AG10803 (cell line): ENCODE measurements at places on chromosomes 1 and 21.

DNA sequence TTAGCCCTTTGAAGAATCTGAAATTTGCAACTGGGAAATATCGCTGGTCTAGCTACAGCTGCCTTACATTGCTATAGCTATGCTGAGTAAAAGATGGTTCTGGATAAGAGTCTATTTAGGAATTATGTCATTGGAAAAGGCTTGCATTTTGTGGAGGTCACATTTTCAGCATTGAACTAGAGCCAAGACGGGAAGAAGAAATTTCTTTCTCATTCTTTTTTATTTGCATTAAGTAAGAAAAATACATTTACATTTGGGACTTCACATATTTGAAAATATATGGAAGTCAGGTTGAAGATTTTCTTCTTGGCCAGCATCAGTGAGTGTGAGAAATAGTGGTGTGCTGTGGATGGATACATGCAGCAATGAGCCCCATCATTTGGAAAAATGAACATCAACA lies 291.6 kb downstream of the PTBP2 start:
- no peak for DNase-seq

GRCh38 chr1:24925963-24926362 lies 4.1 kb downstream of the RUNX3 start:
- DNase-seq: no peak

- DNase-seq: no peak
Measured at GRCh38 chr1:30514137-30514654, 209.2 kb downstream of the MATN1 start.

GRCh38 chr1:227759341-227760300 lies 24.4 kb downstream of the SNAP47 start:
- DNase-seq: peak; percentile 97

GRCh38 chr1:111987502-111987901 lies 2.0 kb downstream of the KCND3 start:
- DNase-seq: no peak

GRCh38 chr1:11893907-11894251 lies 32.3 kb downstream of the KIAA2013 start:
- DNase-seq: peak; percentile 17

DNA sequence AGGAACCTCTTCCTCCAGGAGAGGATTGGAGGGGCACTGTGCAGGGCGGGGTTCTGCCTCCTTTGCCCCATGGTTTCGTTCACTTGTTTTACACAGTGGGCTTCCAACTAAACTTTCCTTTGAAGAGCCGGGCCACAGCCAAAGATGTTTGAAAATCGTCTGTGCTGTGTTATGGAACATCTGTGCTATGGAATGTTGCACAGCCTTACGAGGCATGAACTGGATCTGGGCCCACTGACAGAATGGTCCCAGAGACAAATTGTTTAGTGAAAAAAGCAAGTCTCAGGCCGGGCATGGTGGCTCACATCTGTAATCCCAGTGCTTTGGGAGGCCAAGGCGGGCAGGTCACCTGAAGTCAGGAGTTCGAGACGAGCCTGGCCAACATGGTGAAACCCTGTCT lies 12.6 kb upstream of the MEF2D start:
- DNase-seq: peak; percentile 73

DNA sequence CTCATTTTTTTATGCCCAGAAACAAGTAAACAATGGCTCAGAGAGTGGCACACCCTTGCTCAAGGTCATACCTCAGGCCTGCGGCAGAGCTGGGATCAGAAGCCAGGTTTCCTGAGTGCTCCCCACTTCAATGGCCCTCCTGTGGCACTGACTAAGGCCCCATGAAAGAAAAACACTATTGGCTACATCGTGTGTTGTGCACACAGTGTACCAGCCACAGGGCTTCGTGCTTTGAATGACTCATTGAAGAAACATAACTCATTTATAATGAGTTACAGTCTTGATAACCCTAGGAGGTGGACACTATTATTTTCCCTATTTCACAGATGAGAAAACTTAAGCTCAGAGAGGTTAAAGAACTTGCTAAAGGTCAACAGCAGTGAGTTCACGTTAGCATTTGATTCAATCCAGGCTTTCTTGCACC lies 91.2 kb downstream of the TRABD2B start:
- DNase-seq: no peak

DNA sequence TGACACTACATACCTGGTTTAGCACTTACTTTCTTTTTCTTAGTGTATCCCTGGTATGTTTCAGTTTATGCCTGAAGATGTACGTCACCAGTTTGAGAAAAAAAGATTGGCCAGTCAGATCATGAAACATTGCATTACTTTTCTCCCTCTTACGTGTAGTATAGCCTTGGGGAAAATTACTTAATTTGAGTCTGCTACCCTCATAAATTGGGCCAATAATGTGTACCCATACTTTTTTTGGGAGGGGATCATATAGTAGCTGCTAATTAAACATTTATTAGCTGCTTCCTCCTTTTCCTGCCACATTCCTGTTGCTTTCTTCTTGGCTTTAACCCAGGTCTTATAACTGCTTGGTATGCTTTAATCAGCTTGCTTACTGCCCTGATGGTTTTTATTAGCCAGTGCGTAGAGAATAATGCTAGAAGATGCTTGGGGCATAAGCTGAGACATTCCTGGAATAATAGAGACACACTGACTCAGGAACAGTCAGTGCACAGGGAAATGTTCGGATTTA lies 32.1 kb downstream of the RABGAP1L start:
- peak; percentile 92 for DNase-seq

DNA sequence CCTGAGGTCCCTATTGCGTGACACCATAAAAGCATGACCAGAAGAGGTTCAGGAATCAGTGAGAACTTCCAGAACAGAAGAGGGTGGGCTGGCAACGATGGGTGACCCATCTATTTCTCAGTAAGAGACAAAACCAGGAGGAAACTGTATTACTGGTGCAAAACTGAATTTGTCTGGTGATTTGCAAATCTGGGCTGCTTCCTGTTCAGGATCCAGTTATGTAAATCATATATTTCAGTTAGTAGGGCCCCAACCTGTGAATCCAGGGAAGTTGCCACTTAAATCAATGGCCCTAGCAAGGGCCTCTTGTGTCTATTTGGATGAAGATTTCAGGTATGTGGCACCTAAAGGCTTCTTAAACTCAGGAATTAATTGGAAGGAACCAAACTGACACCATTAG lies 23.1 kb upstream of the SMAP2 start:
- DNase-seq: no peak

DNA sequence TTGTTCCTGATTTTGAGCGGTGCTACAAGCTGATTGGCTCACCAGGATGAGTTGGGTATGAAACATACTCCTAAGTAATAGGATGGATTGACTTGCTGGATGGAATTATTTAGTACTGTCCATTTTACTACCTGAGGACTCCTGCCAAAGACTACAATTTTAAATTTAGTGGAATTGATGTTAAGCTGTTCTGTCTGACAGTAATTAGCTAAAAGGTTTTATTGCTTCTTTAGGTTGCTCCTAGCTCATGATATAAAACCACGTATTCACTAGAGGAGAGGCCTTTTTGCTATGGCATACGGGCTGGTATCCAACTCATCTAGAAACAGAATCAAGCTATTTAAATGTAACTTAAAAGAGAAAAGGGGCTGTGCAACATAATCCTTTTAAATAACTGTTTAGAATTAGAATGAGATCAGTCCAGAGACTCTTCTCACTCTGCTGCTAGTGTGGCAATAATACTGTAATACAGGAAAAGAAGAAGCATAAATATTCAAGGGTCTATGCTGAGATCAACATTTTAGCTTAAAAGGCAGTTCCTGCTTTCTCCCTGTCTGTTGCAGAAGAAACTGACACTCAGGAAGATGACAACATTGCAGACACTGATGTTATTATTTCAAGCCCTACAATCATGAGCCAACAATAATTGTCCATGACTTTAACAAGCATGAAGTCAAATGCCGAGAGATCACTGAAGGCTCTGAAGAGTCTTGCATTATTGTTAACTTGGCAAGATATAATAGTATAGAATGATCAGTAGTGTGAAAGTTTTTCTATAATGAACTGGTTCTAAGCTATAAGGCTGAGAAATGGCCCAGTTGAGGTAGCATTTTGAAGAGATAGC lies 258.7 kb upstream of the ADGRL4 start:
- DNase-seq: no peak

DNA sequence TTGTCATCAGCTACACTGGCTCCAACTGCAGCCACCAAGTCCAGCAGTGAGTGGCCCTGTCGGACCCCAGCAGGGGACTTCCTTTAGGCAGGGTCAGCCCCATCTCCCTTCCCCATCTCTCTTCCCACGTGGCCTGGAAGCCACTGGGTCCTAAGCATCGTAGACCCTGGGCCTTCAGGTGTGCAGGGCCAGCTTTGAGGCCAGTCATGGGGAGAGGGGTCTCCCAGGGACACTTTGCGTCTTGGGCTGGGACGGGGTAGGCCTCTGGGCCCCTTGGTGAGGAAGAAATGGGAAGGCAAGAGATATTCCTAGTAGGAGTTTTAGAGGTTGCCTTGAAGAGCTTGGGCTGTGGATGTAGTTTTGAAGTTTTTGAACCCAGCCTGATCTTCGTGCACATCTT lies 12.1 kb upstream of the MIIP start:
- no peak for DNase-seq
